ENCODE measurements at places on chromosomes 11 and 22.

DNA sequence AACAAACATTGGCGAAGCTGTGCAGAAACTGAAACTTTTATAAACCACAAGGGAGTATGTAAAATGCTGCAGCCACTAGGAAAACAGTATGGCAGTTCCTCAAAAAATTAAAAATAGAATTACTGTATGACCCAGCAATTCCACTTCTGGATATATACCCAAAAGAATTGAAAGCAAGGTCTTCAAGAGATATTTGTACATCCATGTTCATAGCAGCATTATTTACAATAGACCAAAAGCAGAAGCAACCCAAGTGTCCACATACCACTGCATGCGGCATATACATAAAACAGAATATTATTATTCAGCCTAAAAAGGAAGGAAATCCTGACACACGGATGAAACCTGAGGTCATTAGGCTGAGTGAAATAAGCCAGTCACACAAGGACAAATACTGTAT lies 85.8 kb downstream of the RELT start:
- no peak for DNase-seq

GRCh38 chr22:49598338-49598737 lies 229.3 kb downstream of the BRD1 start:
- no peak for DNase-seq

DNA sequence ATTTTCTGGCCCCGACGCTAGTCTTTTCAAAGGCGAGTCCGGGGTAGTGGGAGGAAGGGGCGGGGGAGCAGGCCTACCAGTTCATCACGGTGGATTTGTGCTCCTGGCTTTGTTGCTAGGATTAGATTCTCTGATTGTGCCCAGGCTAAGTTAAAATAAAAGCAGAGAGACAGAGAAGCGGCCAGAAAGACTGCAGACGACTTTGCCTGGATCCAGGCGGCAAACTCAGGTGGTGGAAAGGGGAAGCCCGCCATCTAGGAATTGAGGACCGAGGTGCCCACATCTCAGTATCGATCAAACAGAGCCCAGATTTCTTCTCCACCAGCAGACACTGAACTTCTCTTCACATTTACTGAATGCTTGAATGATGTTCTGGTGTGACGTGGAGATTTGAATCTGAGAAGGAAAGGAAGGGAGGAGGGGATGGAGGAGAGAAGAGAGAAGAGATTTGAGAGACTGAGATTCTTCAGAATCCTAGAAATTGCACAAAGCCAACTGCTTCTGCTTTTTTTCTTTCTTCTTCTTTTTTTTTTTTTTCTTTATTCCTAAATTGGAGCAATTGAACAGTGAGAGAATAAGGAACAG lies 2.7 kb downstream of the FAT3 start:
- DNase-seq, result no peak

DNA sequence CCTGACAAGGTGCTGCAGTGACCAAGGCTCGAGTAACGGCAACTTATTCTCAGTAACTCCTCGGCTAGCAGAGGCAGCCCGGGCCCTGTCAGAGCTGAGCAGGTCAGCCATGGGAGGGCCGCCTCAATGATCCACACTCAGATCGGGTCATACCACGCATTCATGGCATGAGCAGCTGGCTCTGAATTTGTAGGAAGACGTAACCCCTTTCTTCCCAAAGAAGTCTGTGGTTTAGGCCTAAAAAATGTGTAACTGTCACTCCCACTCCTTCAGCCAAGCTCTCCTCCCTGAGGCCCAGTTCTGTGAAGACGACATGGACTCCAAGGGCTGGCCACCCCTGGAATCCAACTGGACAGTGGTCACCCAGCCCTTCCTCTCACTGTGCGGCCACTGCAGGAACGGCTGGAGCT lies 30.0 kb downstream of the PPP2R1B start:
- DNase-seq, result no peak

GRCh38 chr11:84790849-84791427 lies 836.2 kb downstream of the DLG2 start:
- DNase-seq, result no peak

GRCh38 chr11:22566293-22566692 lies 59.3 kb downstream of the FANCF start:
- no peak for DNase-seq

- DNase-seq, result no peak
These were observed 64.2 kb upstream of the ADA2 start for GRCh38 chr22:17283423-17283822.

DNA sequence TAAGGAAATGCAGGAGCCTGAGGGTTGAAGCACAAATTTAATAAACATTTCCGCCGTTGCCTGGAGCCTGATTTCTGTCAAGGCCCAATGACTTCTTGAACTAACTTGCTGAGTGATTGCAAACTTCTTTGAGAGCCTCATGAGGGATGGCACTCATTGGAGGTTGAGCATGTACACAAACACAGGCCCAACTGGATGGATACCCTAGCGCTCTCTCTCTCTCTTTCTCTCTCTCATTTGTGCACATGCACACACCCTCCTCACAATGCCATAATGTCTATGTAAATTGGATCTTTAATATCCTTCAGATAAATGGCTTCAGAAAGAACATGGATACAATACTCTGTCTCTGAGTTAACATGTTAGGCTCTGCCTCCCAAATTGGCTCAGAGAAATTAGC lies 597.7 kb upstream of the CADM1 start:
- no peak for DNase-seq

GRCh38 chr11:83054904-83055380 lies 16.8 kb downstream of the RAB30 start:
- no peak for DNase-seq

DNA sequence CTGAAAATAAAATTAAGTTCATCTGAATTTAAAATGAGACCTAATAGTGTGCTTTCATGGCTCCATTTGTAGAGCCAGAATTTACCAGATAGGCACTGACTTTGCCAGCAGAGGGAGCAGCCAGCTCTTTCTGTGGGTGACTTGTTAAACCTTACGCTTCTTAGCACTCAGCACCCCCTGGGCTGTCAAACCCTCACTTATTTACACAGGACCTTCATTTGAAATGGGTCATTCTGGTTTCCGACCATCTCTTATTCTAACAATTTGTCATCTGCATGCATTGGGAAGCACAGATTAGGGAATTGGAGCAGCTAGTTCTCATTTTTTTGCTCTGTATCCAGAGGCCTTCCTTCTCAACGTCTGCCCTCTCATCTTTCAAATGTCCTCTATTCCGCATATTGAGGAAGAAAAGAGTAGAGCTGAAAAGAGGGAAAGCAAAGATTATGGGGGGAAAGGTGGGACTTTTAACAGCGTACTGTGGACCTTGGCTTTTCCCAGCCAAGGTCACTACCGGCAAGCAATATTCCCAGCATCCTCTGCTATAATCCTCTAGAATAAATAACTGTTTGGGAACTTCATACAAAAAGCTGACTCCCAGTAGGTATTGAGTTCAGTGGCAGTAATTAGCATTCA lies 3.1 kb downstream of the ASRGL1 start:
- DNase-seq, result peak; percentile 40

DNA sequence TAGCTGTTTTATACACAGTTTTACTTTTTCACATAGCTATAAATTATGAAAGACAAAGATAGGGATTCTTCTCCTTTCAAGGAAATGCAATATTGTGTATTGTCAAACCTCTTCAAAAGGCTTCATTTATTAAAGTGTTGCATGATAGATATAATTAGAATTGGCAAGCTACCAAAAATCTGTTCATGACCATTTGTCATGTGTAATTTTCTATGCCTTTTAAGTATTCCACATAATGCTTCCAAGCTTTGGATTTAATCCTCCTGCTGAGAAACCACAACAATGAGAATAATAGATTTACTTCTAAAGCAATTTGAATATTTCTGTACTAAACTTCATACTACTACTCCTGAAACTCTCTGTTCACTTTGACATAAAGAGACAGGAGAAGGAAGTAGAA lies 403.2 kb upstream of the CCDC179 start:
- DNase-seq, result no peak

GRCh38 chr11:95365348-95365747 lies 134.3 kb upstream of the SESN3 start:
- DNase-seq, result no peak

GRCh38 chr11:77038825-77039326 lies 4.7 kb downstream of the B3GNT6 start:
- no peak for DNase-seq

- DNase-seq, result no peak
These were observed 2.0 kb downstream of the CREB3L1 start for GRCh38 chr11:46279126-46280099.

DNA sequence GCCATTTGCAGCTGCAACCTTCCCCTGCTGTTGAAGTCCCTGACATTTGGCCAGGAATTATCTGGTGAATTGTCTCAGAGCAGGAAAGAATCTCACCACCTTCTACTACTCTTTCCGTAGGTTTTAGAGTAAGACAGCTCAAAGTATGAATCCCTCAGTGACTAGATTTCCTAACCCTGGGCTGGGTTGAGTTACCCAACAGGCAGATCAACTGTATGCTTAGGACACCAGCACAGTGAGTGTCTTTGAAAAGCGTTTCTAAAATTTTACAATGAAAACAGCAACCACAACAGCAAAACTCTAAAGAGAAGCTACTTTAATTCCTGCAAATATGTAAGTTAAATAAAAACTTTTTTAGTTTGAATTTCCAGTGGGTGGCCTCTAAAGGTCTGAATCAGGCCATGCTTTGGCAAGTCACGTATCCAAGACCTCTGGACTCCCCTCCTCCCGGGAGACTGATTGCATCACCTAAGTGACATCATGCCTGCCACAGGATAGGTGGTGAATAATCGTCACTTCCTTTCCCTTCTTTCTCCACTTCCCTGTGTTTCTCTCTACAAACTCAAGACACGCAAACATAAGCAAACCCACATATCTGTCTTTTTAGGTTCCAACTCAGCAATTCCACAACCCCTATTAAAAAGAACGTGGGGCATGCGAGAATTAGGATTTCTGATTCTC lies 7.8 kb downstream of the OR8B12 start:
- DNase-seq, result no peak

DNA sequence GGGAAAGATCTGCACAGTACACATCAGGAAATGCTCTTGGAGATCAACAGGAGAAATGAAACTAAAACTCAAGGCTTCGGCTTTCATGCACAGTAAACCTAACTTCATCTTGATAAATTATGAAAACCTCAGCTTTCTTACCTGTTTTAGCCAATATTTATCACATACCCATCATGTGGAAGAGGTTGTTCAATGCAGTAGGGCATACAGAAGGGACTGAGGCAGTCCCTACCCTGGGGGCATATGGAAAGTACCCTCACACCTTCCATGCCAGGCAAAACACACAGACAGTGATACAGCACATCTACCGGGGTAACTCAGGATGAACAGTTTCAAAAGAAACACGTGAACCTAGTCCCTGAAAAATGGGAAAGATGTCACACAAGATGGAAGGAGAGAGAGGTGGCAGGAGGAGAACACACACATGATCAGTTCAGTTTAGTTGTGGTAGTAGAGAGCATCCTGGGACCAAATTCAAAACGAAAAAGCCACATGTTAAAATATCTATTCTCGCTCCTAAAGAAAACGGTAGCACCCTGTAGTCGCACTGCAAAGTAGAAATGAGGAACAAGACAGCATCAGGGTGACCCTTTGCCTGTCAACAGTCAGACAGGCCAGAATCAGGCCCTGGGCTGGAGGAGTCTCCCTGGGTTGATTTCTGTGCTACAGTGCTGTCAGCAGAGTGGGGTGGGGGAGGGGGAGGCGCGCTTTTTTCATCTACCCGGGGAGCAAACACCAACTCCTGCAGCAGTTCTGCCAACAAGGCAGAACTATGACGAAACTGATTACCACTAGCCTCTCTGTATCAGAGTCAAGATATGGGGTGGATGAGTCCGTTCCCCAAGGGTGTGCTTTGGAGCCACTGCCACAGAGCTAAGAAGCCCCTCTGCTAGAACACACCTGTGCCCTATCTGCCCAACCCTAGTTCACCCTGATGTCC lies 1.3 kb downstream of the HIRA start:
- DNase-seq, result no peak
